ENCODE measurements at places on chromosomes 5 and 9. TPM values are rescaled to one million over a fixed set of nuclear protein-coding genes. Genes with fewer than 3 reads are reported as not detected.

The PDLIM4 gene
- not detected for total RNA-seq

- H3K36me3 ChIP-seq = no peaks in the 10 kb centered on the region
- no peak for DNase-seq
- no peak overlapping the region for H3K27ac ChIP-seq
- H3K4me1 ChIP-seq = peaks cover 6% of the 10 kb centered on the region
- peaks cover 7% of the 10 kb centered on the region for H3K27me3 ChIP-seq
- H3K4me3 ChIP-seq = no peak overlapping the region
These were observed 35.0 kb downstream of the LRRTM2 start for GRCh38 chr5:138840103-138840502.

DNA sequence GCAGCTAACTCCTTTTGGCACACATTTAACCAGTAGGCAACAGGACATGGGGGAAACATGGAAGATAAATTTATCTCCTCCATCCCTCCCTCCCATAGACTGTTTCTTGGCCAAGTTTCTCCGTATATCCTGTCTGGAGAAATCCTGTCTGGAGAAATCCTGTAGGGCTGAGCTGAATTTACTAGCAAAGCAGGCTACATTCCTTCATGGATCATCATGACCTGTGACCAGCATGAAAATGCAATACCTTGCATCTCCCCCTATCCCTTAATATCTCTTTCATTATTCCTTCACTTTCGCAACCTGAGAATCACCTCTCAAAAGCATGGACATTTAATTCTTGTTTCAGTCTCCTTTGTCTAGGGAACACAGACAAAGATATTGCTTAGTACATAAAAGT is 379.1 kb downstream of the PSAT1 start:
- H3K27ac ChIP-seq = no peak overlapping the region
- DNase-seq = no peak
- H3K4me3 ChIP-seq = no peak overlapping the region
- H3K27me3 ChIP-seq = peaks cover 1% of the 10 kb centered on the region
- no peaks in the 10 kb centered on the region for H3K36me3 ChIP-seq
- H3K4me1 ChIP-seq = no peaks in the 10 kb centered on the region

GRCh38 chr9:38079461-38080031 is 10.5 kb upstream of the SHB start:
- no peaks in the 10 kb centered on the region for H3K4me1 ChIP-seq
- H3K36me3 ChIP-seq = no peaks in the 10 kb centered on the region
- H3K27ac ChIP-seq = no peak overlapping the region
- no peak for DNase-seq
- H3K4me3 ChIP-seq = no peak overlapping the region
- H3K27me3 ChIP-seq = peaks cover 14% of the 10 kb centered on the region

DNA sequence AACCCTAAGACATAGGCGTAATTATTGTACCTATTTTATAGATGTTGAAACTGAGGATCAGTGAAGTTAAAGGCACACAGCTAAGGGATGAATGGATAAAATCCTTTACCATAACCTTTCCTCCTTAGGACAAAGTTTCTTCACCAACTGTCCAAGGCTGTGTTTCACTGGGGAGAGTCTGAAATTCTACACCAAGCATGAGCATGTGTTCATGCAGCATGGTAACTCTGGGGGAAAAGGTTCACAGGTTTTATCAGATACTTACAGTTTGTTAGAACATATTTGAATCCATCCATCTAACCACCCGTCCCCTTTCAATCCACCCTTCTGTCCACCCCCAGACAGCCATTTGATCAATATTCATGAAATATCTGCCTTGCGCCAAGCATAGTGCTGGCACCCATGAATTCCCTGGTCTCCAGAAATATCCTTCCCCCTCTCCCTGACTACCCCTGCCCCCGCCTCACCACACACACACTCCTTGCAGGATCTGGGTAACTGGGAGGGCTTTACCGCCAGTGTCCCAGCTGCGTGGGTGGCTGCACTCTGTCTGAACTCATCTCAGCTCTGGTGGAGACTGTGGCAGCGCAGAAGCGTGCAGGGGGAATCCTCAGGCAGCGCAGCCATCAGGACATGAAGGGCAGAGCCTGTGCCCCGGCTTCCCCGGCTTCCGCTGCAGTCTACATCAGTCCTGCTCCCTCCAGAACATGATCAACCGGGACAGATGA is 6.3 kb upstream of the KCNIP1 start:
- DNase-seq = no peak
- H3K27ac ChIP-seq = no peak overlapping the region
- no peaks in the 10 kb centered on the region for H3K36me3 ChIP-seq
- peaks cover 24% of the 10 kb centered on the region for H3K27me3 ChIP-seq
- no peaks in the 10 kb centered on the region for H3K4me1 ChIP-seq

DNA sequence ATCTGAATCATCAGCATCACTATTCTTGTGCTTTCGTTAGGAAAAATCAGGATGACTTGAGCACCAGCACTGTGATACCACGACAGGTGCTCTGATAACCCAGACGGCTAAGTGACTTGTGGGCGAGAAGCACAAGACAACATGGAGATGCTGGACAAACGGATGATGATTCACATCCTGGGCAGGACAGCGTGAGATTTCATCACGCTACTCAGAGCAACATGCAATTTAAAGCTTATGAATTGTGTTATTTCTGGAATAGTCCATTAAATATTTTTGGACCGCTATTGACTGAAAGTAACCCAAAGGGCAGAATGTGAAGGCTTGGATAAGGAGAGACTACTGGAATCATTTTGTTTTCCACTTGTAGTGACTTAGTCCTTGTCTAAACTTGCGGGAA is 114.8 kb upstream of the DAPK1 start:
- no peaks in the 10 kb centered on the region for H3K4me1 ChIP-seq
- H3K36me3 ChIP-seq = no peaks in the 10 kb centered on the region
- no peak for DNase-seq
- no peak overlapping the region for H3K27ac ChIP-seq
